ENCODE measurements at places on chromosomes 1 and 21. TPM values are rescaled to one million over a fixed set of nuclear protein-coding genes. Genes with fewer than 3 reads are reported as not detected.

GRCh38 chr1:44848456-44849181 lies 5.6 kb upstream of the PTCH2 start:
- no peak for DNase-seq
- peaks cover 3% of the 10 kb centered on the region for H3K4me1 ChIP-seq

DNA sequence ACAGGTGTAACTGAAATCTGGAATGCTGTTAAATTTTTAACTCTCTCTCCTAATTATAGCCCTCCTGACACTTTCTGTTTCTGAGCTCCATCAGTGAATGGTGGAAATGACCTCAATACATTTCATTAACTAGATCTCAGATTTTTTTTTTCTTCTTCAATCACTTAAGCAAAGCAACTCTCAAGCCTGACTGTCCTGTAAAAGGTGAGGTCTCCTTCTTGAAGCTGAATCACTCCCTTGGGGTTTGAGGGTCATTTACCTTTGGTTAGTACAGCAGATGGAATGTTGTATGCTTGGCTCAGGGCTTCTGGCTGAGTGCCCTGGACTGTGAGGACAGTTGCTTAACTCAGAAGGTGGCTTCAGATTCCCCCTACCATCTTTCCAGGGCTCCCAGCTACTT lies 518.7 kb downstream of the PTPRC start:
- peaks cover 2% of the 10 kb centered on the region for H3K27me3 ChIP-seq
- H3K36me3 ChIP-seq = peaks cover 5% of the 10 kb centered on the region
- H3K4me1 ChIP-seq = peaks cover 13% of the 10 kb centered on the region

DNA sequence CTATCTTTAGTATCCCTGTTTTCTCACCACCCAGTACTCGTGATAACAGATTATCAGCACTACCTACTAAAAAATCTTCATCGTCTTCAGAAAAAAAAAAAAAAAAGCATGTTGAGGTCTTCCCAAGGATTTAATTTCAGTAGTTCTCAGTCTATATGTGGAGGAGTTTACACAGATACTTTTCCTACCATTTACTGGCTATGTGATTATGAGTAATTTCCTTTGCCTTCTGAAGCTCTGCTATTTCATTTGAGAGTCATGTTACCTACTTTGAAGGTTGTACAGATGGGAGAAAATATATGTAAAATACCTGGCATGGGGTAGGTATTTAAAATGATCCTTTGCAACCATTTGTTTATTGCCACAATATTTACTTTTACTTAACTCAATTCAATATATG lies 399.7 kb downstream of the NEGR1 start:
- no peak for DNase-seq
- H3K27ac ChIP-seq = no peak overlapping the region
- no peaks in the 10 kb centered on the region for H3K27me3 ChIP-seq

DNA sequence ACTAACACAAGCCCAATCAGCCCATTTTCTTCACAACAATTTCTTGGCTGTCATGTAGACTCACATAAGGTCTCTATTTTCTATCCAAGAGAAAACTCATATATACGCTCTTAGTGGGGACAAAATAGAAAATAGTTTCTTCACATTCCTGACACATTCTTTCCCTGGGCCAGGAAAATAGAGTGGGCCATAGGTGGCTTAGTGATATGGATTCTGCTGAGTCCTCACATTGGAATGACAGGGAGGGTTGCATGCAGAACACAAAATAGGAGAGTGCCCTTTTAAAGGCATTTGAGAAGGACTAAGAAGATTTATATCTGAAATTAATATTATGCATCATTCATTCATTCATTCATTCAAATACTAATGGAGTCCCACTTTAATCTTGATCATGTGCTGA lies 207.7 kb downstream of the LYPLAL1 start:
- DNase-seq = no peak
- H3K27ac ChIP-seq = no peak overlapping the region
- no peaks in the 10 kb centered on the region for H3K4me1 ChIP-seq
- H3K4me3 ChIP-seq = no peak overlapping the region
- H3K27me3 ChIP-seq = no peaks in the 10 kb centered on the region

CENPF gene
- 173 TPM for total RNA-seq

DNA sequence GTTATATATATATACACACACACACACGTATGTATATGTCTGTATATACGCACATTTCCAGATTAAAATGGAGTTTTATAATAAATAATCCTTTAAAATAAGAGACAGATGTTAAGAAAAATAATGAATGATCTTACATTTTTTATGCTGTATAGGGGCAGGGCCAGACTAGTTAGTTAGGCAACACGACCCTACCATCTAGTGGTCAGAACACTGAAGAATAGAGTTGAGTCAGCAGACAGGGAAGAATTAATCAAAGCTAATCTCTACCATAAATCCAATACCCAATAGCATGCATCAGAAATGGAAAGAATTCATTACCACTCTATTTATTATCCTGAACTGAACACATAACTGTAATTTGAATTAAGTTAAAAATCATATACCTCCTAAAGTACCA lies 156.7 kb downstream of the BRINP3 start:
- no peak overlapping the region for H3K4me3 ChIP-seq
- H3K27me3 ChIP-seq = no peaks in the 10 kb centered on the region
- no peaks in the 10 kb centered on the region for H3K4me1 ChIP-seq
- H3K27ac ChIP-seq = no peak overlapping the region
- H3K36me3 ChIP-seq = no peaks in the 10 kb centered on the region

PGLYRP4 gene
- not detected for total RNA-seq

ALPL gene
- not detected for total RNA-seq

DNA sequence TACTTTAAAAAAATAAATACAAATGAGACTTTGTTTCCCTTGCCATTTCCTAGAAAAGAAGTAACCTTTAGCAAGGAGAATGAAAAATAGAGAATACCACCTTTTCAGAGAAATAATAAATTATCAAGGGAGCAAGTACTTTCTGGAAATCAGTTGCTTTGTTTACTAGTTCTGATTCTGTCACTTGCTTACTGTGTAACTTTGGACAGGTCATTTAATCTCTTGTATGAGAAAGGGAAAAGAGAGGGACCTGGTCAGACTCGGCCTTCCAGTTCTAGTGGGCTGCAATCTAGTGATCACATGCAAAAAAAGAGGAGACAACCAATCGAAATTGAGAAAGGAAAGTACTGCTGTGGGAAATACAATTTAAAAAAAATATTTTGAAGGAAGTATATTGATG lies 34.2 kb downstream of the KCTD3 start:
- DNase-seq = no peak
- H3K36me3 ChIP-seq = peaks cover 5% of the 10 kb centered on the region
- H3K4me3 ChIP-seq = no peak overlapping the region
- H3K27ac ChIP-seq = no peak overlapping the region
- H3K4me1 ChIP-seq = no peaks in the 10 kb centered on the region

MTMR11 gene
- 2.1 TPM for total RNA-seq

SPATA1 gene
- 1.7 TPM for total RNA-seq

GRCh38 chr1:161398900-161399256 lies 31.2 kb upstream of the CFAP126 start:
- DNase-seq = no peak
- H3K36me3 ChIP-seq = peaks cover 9% of the 10 kb centered on the region
- H3K4me1 ChIP-seq = peaks cover 36% of the 10 kb centered on the region
- H3K27me3 ChIP-seq = peaks cover 9% of the 10 kb centered on the region
- H3K27ac ChIP-seq = peak overlapping the region; percentile 99

DNA sequence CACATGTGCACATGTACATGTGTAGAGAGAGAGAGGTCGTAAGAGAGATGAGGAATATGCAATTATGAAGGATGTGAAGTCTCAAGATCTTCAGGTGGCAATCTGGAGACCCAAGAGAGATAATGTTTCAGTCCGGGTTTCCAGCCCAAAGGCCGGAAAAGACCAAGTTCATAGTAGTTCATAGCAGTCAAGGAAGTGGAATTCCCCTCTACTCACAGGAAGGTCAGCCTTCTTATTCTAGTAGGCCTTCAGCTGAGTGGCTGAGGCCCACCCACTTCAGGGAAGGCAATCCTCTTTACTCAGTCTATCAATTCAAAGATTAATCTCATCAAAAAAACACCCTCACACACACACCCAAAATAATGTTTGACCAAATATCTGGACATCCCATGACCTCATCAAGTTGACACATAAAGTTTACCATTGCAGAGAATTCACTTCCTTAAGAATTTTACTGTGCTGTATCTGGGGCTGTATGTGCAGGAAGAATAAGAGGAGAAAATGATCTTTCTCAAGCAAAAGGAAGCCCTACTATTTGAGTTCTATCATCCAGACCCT lies 114.6 kb downstream of the TNFSF18 start:
- H3K4me1 ChIP-seq = peaks cover 14% of the 10 kb centered on the region
- H3K27ac ChIP-seq = no peak overlapping the region
- no peak for DNase-seq
- H3K27me3 ChIP-seq = no peaks in the 10 kb centered on the region
- H3K36me3 ChIP-seq = no peaks in the 10 kb centered on the region

DNA sequence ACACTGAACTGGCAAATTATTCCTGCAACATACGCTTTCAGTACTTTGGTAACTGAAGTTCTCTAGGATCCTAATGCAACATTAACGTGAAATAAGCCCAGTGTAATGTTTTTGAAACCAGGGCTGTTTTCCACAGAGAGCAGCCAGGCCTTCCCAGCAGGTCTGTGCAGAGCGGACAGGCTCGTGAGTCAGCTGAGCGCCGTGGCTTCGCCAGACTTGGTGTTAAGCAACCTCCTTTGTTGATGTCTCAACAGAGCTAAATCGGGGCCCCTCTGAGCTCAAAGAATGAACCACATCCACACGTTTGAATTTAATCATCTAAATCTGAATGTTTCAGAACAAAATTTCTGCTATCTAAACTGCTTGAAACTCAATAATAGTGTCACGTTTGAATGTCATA lies 181.8 kb upstream of the FMN2 start:
- peaks cover 5% of the 10 kb centered on the region for H3K27me3 ChIP-seq
- H3K4me3 ChIP-seq = no peak overlapping the region
- no peaks in the 10 kb centered on the region for H3K36me3 ChIP-seq
- H3K27ac ChIP-seq = no peak overlapping the region

DNA sequence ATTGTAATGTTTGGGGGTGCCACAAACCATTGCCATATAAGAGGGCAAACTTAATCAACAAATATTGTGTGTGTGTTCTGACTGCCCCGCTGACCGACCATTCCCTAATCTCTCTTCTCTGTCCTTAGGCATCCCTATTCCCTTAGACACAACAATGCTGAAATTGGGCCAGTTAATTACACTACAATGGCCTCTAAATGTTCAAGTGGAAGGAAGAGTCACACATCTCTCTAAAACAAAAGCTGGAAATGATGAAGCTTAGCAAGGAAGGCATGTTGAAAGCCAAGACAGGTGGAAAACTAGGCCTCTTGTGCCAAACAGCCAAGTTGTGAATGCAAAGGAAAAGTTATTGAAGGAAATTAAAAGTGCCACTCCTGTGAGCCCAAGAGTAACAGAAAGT lies 30.2 kb downstream of the LTN1 start:
- DNase-seq = no peak
- H3K36me3 ChIP-seq = peaks cover 58% of the 10 kb centered on the region
- no peak overlapping the region for H3K4me3 ChIP-seq
- H3K27ac ChIP-seq = no peak overlapping the region

MAN1C1 gene
- 31.1 TPM for total RNA-seq
